ENCODE measurements at places on chromosomes 6 and 20.

GRCh38 chr6:79518842-79519241, 18.4 kb downstream of the LCA5 start:
- DNase-seq: no peak

DNA sequence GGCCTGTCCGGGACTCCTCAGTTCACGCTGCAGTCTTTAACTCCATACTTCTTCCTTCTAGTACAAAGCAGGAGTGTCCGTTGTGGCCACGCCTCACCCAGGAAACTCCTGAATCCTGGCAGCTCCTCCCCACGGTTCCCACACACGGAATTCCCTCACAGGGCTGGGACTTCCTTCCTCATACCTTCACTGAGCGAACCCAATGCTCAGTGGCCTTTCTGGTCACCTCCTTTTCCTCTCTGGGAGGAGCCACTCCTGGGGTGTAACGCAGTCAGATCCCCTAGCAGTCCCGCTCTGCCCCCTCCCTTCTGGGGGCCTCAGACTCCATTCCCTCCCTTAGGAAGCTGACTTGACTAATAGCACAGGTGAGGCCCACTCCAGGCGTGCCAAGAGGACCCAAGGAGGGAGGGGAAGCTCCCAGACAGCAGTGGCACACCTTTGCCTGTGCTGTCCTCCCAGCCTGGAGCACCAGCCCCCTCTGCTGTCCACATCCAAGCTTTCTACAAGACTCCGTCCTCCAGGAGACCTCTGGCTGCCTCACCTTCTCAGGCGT, at the start of gene SLC52A3:
Gene SLC52A3 (minus strand): TSS at position 75 of the 553 bp plus-strand sequence. CDS start 2,726 bp downstream, outside the sequence.
- DNase-seq: no peak

DNA sequence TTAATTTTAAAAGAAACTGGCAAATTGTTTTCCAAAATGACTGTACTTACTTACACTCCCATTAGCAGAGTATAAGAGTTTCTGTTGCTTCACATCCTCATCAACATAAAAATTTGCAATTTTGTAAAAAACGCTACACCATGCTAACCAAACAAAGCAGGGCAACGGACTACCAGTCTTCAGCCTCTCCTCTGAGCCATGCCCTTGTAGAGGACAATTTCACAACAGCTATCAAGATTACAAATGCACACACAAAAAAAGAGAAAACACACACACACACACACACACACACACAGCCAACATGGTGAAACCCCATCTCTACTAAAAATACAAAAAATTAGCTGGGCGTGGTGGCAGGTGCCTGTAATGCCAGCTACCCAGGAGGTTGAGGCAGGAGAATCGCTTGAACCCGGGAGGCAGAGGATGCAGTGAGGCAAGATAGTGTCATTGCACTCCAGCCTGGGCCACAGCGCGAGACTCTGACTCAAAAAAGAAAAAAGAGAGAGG, 4.1 kb upstream of the ADISSP start:
- no peak for DNase-seq

GRCh38 chr6:1250489-1251197, 61.3 kb upstream of the FOXQ1 start:
- DNase-seq: no peak

DNA sequence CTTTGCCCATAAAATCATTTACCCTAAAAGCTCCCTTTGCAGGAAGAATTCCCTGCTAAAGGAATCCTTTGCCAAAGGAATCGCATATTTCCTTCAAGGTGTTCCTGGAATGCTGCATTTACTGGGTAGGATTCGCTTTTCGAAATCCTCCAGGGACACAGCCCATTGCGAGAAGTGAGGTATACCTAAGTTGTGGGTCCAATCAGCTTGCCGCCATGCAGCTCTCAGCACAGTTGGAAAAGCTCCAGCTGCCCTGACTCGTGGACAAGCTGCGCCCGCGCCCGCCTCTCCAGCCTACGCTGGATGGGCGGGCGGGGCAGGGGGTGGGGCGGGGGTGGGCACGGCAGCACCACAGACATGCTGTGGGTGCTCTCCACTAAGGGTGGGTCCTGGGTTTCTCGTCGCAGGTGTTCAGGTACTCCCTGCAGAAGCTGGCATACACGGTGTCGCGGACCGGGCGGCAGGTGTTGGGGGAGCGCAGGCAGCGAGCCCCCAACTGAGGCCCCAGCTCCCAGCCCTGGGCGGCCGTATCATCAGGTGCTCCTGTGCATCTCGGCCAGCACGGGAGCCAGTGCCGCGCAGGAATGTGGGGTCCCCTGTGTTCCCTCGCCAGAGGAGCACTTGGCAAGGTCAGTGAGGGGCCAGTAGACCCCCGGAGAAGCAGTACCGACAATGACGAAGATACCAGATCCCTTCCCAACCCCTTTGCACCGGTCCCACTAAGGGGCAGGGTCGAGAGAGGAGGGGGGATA, 1.4 kb downstream of the NNAT start:
- DNase-seq: no peak

GRCh38 chr20:1857466-1857865, 37.7 kb upstream of the SIRPA start:
- peak; percentile 39 for DNase-seq
